COR-L47 (cell line): ENCODE measurements at places on chromosomes 11 and 22.

DNA sequence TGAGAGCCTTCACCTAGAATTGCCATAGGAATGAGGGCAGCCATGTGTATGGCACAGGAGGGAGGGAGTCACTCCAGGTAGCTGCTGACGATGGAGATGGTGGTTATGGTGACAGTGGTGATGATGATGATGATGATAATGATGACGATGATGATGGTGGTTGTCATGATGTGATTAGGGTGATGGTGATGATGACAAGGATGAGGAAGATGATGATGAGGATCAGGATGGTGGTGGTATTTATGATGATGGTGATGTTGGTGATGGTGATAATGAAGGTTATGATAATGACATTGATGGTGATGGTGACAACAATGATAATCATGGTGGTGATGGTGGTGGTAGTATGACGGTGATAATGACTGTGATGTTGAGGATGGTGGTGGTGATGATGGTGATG, 1130.5 kb downstream of the BRD1 start:
- no peak for DNase-seq

DNA sequence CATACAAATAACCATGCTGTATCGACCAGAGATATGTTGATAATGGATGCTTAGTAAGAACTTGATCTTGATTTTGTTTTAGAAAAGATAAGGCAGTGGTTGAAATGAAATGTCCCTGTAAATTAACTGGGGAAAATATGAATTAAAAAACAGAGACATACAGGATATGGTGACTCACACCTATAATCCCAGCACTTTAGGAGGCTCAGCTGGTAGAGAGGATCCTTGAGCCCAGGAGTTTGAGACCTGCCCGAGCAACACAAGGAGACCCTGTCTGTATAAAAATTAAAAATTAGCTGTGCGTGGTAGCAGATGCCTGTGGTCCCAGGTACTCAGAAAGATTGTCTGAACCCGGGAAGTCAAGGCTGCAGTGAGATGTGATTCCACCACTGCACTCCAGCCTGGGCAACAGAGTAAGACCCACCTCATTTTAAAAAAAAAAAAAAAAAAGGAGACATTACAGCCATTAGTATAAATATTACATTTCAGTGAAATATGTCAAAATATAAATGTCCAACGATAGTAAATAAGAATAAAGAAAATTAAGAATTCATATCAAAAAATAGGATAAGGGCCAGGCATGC, 4.6 kb downstream of the PICALM start:
- DNase-seq, result no peak

DNA sequence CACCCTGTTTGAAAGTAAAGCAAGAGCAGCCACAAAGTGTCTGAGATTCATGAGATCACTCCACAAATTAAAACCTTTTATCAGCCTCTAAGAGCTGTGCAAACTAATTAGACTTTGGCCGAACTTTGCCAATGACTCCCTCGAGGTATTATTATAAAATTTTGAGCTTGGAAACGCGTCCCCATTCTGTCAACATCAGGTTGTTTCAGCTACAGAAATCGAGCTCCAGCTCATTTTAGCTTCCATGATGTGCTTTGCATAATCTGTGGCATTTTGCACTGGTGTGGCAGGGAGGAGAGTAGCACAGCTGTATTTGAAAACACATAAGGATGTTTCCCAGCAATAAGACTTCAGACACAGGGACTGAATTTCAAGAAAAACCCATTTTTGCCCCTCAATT, 872.2 kb downstream of the NTM start:
- DNase-seq, result no peak

- no peak for DNase-seq
Observed at GRCh38 chr22:26553056-26553752, 36.7 kb downstream of the TPST2 start.

DNA sequence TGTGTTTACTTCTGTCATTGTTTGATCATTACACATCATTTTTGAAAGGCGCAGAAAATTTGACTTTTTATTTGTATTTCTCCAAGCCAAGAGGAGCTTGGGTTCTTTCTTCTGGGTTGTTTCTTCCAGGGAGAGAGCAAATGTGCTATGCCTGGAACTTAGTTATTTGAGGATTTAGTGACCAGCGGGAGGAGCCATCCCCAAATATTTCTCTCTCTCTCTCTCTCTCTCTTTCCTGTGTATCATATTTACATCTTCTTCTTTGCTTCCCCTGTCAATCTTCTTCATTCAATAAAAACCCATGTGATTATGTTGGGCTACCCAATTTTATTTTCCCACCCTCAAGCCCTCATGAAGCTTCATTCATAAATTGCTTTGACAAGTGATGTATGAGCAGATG, 534.5 kb downstream of the LRRC4C start:
- DNase-seq, result no peak

DNA sequence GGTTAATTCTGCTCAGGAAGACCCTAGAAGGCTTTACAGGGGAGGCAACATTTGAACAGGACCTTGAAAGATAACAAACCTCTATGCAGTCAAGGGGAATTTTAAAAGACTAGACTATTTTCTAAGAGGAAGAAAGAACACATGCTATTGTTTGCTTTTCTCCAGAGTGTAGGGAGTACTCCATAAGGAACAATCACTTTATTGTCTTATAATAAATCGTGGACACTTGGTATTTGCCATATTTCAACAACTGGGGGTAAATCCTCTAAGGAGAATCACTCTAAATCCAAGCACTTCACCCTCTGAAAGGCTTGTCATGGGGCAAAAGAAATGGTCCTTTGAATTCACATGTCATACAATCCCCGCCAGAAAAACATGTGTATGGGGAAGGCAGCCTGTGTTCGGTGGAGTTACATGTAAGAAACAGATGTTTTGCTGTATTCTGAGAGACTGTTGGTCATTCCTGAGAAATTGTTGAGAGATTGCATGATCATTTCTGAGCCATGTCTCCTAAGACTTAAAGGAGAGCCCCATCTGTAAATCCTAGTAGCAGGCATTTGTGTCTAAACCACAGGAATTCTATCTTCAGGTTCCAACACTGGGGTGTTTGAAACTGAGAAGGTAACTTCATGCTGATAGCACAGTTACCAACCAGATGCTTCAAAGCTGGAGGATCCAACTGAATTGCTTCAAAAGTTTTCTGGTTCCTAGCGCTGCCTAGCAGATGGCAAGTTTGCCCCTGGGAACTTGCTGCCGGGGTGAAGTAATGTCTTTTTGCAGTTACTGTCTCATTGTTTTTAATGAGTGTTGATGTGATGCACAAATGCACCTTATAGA, 66.8 kb downstream of the FZD4 start:
- DNase-seq, result no peak

DNA sequence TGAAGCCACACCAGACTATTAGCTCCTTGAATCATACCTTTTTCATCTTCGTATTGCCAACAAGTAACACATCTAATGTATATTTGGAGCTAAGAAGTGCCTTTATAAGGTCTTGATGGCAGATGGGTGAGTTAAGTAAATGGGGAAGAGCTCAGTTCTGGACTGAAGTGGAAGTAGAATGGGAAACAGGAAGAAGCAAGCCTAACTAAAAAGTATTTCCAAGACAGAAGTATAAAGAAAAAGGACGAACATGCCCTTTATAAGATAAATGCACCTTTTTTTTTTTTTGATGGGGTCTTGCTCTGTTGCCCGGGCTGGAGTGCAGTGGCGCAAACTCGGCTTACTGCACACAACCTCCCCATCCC, 14.5 kb downstream of the CRTAM start:
- DNase-seq, result no peak

GRCh38 chr11:125457814-125458343, 38.2 kb downstream of the FEZ1 start:
- DNase-seq, result no peak

GRCh38 chr22:41819257-41819656, 13.6 kb upstream of the SREBF2 start:
- DNase-seq, result no peak

GRCh38 chr11:612201-612960, 3.4 kb downstream of the IRF7 start:
- no peak for DNase-seq

- DNase-seq, result no peak
Observed at GRCh38 chr22:46358766-46359165, 23.3 kb downstream of the TRMU start.

DNA sequence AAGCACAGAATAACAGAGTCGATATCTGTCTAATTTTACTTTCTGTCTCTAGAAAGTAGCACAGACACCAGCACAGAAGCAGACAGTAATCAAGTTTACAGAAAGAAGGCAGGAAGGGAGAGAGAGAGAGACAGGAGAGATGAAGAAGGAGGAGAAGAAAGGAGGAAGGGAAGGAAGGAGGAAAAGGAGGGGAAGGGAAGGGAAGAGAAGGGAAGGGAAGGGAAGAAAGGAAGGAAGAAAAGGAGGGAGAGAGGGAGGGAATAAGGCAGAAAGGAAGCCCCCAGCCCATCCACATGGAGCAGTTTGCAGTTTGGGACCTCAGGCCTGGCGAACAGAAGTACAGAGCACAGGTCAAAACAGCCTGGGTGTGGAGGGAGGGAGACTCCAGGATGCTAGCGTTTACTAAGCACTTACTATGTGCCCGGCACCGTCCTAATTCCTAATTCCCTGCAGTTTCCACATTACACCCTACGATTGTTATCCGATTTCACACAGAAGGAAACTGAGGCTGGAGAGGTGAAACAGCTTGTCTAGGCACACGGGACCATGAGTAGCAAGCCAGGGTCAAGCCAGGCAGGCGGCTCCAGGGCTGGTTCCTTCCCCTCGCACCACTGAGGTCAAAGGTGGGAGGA, 46.0 kb upstream of the WNT7B start:
- DNase-seq, result no peak
